ENCODE measurements at places on chromosomes 2 and 18.

GRCh38 chr18:74310411-74310810, 5.2 kb upstream of the C18orf63 start:
- DNase-seq = peak; percentile 42

- DNase-seq = no peak
Measured at GRCh38 chr2:73836141-73836943, 7.6 kb downstream of the STAMBP start.

DNA sequence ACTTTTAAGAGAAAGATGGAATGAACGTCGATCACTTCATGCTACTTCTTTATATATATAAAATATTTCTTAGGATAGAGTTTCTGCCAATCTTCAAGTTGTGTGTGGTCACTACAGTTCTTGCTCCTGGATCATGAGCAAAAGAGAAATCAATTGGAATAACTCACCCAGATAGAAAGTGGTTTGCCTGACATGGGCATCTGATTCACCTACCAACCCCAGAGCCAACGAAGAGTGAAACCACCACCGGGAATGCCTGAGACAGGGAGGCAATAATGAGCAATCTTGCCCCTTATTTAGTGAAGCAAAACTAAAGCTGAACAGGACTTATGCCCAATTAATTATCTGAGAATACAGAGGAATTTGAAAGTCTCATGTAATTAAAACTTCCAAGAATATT, 250.2 kb upstream of the REG3G start:
- no peak for DNase-seq

GRCh38 chr18:66226782-66227181, 377.1 kb downstream of the CDH19 start:
- no peak for DNase-seq

GRCh38 chr2:88195246-88195645, 25.1 kb downstream of the THNSL2 start:
- DNase-seq = no peak

DNA sequence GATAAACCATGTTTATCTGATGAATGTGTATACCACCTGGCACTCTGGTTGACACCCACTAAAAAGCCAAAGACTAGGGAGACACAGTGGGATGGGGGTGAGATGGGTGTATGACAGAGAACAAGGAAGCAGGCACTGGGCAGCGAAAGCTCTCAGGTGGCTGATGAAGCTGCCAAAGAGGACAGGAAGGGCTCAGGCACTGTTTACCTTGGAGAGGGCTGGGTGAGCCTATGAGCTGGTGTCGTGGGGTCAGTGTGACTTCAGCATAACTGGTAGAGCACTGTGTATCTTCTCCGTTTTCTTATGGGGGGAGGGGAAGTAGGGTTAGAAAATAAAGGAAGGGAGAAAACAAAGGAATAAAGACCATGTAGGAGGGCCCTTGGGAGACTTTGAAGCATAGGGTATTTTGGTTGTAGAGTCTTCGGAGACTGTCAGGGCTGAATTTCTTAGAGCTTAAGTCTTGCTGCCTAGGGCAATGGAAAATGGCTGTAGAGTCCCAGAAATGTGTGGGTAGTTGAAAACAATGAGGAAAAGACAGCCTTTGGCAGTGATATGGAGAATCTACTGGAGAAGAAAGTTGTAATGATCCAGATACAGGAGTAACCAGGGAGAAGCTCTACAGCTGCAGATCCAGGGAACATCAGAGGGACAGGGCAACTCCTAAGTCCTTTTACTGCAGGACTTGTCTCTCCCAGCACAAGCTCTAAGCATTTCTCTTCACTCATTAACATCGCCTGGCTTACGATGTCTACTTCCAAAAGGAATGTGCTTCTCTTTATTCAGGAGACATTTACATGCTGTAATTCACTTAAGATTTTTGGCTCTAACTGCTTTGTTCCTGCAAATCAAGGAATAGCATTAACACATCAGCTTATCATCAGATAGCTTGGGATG, 120.0 kb downstream of the AQP4 start:
- DNase-seq = peak; percentile 34

DNA sequence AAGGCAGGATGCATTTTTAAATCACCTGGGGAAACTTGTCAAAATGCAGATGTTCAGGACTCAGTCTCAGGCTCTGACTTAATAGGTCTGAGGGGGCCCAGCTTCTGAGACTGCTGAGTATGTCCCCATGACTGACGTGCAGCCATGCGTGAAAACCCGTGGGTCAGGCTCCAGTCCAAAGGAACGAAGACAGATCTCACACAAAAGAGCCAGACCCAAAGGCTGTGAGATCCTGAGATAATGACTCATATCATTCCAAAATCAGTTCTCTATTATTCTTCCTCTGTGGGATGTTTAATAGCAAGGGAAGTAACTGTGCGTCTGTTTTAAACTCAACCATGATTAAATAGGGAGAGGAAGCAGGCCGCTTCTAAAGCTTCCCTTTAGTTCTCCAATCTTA, 107.4 kb upstream of the ACAA2 start:
- DNase-seq = no peak

GRCh38 chr2:222514901-222515300, 90.6 kb downstream of the SGPP2 start:
- DNase-seq = no peak

DNA sequence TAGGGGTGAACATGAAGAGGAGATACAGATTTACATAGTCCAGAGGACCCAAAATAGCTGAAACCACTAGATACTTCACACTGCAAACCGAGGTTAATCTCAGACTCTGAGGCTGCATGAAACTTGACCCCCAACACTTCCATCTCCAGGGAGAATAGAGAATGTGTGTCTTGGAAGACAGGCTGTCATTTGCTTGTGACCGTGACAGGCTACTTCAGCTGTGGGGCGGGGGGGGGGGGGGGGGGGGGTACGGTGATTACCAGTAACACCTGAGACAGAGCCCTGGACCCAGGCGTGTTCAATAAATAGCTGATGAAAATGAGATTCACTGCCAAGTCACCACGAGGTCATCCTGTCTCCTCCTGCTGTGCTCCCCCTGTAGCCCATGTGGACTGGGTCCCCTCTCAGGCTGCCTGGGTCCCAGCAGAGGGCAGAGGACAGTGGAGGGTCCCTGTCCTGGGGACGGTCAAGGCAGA, 5.7 kb upstream of the KLHL29 start:
- no peak for DNase-seq

DNA sequence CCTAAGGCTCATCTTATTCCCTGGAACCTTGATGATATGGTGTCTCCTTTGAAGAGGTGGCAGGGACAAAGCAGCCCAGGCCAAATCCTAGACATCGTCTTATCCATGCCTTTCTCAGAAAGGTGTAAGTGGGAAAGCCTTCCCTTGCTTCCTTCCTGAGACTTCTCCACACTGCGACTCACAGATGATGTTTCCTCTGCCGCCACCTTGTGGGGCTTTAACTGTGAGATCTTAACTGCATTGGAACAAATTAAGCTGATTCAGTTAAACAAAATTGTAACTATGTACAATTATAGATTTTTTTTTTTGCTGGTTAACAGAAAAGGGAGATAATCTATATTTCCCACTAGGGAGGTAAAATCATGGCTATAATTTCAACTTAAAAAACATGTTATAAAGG, 10.0 kb upstream of the GCA start:
- peak; percentile 36 for DNase-seq

- DNase-seq = peak; percentile 91
Measured at GRCh38 chr18:75210274-75211001, at the start of gene TSHZ1. TSHZ1 (plus strand) TSS chr18:75210797; CDS start chr18:75211877, 1,080 bp downstream.

DNA sequence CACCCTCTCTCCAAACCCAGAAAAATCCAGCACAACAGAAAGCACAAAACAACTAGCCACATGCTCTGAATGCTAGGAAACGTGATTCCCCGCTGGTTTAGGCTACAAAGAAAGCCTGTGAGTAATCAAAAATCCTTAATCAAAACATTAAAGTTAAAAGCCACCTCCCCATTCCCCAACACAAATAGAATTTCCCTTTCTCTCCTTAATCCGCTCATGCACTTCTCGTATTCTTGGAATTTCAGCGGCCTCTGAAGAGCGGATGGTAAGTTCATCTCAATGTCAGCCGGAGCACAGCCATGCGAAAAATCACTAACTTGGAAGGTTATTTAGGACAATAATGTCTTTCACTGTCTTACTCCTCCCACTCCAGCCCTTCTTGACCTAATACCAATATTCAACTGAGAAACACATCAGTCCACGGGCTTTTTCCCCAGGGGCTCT, 126.7 kb downstream of the OSBPL1A start:
- no peak for DNase-seq

DNA sequence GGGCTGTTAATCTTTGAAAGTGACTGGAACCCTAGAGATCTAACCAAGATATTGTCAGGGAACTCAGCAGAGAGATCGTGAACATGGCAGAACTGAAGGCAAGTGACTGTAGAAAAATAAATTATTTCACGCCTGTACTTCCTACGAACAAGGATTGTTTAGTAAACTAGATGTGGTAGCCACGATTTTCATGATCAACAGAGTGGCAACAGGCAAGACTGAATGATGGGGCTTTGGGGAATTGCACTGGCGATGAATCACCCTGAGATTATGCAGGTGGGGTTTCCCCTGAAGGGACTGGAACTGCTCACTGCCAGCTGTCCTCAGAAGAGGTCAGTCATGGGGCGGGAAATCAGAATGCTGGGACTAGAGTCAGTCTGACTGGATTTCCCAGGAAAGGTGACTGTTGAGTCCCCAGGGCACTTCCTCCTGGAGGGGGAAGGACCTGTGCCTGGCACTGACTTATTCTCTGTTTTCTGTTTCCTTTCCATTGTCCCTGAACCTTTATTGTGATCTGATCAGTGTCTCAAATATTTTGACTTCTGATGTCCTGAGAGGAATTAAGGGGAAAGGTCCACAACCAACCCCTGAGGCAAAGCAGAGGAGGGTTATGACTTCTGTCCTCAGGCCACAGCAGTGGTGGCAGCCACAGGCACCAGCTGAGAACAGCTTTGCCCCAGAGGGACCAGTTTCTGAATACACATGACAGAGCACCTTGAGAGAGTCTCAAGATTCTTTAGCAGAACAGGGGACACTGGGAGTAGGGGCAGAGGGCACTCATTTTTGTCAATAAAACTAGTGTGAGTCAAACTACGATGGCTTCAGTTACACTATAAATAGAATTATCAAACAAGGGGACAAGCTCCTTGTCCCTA, 70.0 kb downstream of the NAB1 start:
- no peak for DNase-seq

DNA sequence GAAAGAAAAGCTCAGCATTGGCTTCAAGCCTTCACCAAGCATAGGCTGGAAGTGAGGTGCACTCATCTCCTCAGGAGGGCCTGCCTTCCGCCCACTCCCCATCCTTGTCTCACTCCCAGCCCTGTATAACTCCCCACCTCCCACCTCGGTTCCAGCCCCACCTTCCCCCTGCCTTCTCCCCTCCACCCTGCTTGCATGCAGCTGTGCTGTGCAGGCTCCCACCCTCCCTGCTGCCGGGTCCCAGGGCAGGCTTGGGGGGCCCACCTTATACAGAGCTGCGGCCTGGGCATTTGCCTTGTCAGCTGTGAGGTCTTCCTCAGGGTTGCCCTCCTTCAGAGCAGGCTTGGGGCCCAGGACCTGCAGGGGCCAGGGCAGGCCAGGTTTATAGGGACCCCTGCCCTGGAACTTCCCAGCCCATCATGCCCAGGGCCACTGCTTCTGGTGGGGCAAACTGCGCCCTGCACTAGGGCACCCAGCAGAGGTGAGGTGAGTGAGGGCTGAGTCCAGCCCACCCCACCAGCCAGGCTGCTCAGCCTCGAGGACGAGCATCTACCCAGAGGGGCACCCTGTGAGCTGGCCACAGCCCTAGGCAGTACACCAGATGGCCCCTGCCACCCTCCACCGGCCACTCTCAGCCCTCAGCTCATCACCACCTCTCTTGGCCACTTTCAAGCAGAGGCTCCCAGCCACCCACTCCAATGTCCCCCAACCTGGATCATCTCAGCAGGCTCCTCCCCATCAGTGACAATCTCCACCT, 11.6 kb downstream of the CAPG start:
- no peak for DNase-seq

- no peak for DNase-seq
Measured at GRCh38 chr2:224601923-224602322, 16.8 kb upstream of the CUL3 start.

- no peak for DNase-seq
Measured at GRCh38 chr2:152548996-152549395, 168.3 kb downstream of the PRPF40A start.

- DNase-seq = no peak
Measured at GRCh38 chr2:79191081-79191480, 31.5 kb upstream of the REG3A start.

DNA sequence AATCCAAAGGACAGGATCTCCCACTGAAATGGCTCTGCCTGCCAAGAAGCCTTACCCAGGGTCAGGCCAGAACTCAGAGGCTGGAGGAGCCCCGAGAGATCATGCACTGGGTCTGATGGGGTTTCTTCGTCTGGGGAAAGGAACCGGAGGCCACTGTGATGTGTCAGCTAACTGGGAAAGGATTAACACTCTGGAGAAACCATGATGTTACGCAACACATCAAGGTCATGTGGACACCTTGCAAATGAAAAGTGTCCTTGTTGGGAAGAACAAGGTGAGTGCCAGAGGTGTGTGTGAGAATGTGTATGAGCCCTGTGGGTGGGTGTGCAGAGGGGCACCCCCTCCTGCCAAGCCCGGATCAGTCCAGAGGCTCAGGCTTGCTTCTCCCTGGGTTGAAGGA, 86.9 kb downstream of the CRACDL start:
- DNase-seq = no peak
